T1000 (cell line): ENCODE measurements at places on chromosomes 13 and 19.

- DNase-seq: no peak
Observed at GRCh38 chr19:48466561-48467325, 2.4 kb upstream of the CYTH2 start.

- no peak for DNase-seq
Observed at GRCh38 chr13:79654520-79654919, 173.6 kb downstream of the NDFIP2 start.

- DNase-seq: no peak
Observed at GRCh38 chr13:41708713-41709112, 251.4 kb downstream of the RGCC start.

GRCh38 chr19:6734096-6734696 is 3.2 kb downstream of the GPR108 start:
- no peak for DNase-seq
